ENCODE measurements at places on chromosomes 16 and 17.

- no peak for DNase-seq
These were observed 25.0 kb upstream of the KCNJ16 start for GRCh38 chr17:70049801-70050591.

- DNase-seq, result no peak
These were observed 1.4 kb upstream of the UNK start for GRCh38 chr17:75783069-75783783.

GRCh38 chr17:39755554-39756379 is 18.0 kb downstream of the GRB7 start:
- no peak for DNase-seq

DNA sequence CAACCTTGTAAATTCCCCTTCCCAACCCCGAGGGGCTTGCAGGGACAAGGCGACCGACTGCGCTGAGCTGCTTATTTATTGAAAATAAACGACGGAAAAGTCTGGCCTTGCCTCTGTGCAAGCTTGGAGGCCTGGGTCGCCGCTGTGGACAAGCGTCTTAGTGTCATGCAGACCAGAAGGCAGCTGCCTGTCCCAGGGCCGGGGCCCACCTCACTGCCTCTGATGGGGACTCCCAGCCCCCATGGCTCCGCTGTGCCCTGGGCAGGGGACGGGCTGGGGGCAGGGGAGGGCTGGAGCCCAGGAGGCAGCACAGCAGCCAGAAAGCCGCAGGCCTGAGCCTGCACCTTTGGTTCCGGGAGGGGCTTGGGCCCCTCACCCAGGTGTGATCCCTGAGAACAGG is 20.7 kb downstream of the RABEP2 start:
- DNase-seq, result no peak

DNA sequence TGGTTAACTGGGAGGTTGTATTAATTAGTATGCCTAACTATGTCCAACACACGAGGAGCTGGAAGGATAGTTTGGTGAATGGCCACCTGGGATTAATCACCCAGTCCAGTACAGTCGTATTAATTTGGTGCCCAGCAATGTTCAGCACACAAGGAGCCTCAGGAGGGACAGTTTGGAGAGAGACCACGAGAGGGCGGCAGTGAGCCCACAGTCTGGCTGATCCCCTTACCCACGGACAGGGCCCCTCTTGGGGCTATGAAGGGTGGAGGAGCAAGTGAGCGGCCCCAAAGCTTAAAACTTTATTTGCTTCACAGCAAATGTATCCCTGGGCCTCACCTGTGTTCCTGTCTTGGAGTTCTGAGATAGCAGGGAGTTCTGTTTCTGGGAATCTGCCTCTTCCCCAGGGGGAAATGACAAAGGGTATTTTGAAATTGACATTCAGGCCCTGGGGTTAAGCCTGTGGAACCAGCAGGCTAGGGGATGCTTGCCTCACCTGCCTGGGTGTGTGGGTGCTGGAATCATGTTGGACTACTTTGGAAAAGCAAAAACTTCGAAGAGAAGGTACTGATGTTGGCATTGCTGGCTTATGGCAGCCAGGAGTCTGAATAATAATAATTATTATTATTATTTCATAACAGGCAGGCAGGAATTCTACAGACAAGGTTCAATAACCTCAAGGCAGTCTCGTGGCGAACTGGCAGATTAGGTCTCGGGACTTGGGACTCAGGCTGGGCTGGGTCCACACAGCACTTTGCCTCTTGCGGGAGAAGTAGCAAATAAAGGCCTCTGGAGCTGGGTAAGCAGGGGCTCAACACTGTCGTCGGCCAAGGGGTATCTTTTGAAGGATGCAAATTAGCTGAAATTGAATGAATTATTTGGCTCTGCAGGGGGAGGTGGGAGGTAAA is 227.6 kb upstream of the ASIC2 start:
- DNase-seq, result peak; percentile 16

GRCh38 chr17:1484676-1485422 is 7.6 kb downstream of the MYO1C start:
- DNase-seq, result no peak

GRCh38 chr17:39271546-39271945 is 45.8 kb upstream of the STAC2 start:
- DNase-seq, result no peak

- no peak for DNase-seq
These were observed 47.8 kb upstream of the NLRP1 start for GRCh38 chr17:5631958-5632590.

DNA sequence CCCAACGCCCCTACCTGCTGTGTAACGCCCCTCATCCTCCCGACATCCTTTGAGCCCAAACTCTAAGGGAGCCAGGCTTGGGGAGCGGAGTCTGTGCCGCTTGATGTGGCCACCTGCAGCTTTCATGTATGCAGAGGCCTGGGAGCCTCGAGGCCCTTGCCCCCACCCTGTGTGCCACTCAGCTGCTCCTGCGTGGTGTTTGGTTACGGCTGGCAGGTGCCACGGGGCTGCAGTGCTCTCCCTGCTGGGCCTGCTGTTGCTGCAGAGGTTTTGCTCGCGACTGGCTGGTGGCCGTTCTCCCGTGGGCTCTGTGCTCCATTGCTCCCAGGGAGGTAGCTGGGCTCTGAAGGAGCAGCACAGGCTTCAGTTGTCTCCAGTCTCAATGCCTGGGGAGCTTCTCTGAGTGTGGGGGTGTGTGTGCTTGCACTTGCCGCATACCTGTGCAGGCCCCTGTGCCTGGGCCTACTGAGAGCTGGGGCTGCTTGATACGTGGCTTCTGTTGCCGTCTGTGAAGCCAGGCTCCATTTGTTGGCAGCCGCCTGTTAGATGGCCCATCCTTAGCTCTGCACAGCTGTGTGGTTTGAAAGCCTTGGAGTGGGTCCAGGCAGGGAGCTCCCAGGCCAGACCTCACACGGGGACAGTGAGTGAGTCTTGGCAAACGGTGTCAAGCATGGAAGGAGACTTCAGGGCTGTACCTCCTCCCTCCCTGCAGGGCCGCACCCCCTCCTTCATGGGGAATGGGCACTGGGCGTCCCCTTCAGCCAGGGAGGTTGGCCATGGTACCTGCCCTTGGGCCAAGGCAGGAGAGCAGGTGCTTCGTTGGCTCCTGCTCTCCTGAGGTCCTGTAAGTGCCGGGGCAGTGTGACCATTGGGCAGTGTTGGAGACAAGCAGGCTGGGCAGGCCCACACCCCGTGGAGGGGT is 47.2 kb downstream of the PDPK1 start:
- DNase-seq, result peak; percentile 53

DNA sequence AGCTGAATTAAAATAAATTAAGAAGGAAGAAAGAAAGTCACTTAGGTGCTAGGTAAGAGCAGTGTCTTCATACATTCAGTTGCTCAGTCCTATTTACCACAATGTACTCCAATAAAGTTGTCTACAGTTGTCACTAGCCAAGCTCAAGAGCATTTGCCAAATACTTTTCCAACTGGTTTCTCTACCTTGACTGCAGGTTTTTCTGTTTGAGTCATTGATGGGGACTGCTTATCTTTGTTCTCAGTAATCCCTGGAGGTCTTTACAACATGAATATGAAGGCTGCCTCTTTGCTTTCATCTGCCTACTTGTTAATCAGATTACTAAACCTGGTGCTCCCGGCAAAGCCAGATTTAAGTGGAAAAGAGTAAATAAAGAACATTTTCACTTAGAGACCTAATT is 64.6 kb upstream of the CLEC18B start:
- no peak for DNase-seq

DNA sequence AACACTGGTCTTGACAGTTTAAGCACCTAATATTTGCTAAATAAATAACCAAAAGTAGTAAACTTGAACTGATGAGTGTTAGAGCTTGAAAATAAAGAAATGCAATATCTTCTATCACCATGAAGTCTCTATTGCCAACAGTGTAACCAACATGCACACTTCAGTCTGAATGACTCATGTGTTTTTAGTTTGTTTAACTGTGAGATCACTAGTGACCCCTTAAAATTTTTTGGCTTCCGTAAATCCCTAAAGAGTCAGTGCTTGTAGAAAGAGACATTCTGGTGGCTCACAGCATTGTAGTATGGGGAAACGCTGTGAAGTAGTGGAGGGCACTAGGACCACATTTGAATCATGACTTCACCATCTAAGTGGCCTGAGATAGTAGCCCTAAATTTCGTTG is 341.1 kb downstream of the PMP22 start:
- DNase-seq, result no peak

DNA sequence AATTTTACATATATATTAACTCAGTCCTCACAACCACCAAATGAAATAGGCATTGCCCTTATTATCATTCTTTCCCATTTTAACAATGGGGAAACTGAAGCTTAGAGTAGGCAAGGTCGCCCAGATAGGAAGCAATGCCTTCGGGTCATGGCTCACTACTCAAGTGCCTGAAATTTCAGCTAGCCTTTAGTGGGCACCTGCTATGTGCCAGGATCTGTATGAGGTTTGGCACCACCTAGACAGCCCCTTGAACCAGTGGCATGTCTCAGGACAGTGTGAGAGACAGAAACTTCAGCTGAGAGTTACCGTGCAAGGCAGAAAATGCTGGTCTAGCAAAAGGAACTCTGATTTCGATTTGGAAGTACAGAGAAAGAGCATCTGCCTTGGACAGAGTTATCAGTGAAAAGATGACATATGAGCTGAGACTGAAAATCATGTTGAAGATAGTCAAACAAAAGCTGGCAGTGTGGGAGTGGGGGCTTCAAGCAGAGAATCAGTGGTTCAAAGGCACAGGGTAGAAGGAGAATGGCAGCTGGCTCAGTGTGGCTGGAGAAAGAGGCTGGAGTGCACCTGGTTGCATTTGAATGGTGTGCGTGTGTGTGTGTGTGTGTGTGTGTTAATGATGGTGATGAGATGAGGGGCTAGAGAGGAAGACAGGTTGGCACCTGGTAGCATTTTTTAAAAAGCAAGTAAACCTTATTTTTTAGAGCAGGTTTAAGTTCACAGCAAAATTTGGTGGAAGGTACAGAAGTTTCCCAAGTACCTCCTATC is 29.1 kb downstream of the CDH13 start:
- DNase-seq, result no peak

GRCh38 chr17:16107165-16107770 is 107.6 kb downstream of the TTC19 start:
- no peak for DNase-seq

Measured in NCI-H1092 treated with DMSO at 0.1 percent for 48 hours (cell line).